Stimulated activated CD8-positive, alpha-beta memory T cell treated with anti-CD3 and anti-CD28 coated beads, Interleukin-2, amount 100 ng/mL, for 48 hours (primary cell): ENCODE measurements at places on chromosomes 12 and 14.

DNA sequence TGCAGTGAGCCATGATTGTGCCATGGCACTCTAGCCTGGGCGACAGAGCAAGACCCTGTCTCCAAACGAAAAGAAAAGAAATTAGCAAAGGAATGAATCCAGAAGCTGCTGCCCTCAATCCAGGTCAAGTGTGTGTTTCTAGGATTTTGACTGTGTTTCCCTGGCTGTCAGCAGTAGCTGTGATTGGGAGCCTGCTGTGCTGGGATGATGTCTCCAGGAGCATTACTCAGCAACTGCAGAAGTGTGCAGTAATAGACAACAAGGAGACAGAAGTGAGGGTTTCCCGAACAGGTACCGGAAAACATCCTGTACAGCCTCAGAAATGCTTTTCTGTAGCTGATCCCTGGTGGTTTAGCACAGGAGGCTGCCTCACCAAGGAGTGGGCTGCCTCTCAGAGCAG lies 492.5 kb downstream of the FUT8 start:
- no peak for DNase-seq

- no peak for DNase-seq
Observed at GRCh38 chr12:30814295-30814655, 59.5 kb upstream of the CAPRIN2 start.

DNA sequence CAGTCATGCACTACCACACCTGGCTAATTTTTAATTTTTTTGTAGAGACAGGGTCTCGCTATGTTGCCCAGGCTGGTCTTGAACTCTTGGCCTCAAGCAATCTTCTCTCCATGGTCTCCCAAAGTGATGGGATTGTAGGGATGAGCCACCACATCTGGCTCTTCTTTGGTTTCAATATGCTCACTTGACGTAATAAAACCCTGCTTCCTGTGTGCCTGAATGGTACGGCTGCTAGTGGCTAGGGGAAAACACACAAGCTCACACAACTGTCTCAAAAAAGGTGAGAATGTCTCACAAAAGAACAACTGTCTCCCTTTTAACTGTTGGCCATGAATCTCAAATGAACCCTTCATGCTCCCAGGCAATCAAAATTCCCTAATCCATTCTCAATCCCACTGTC lies 15.0 kb downstream of the C1S start:
- no peak for DNase-seq

DNA sequence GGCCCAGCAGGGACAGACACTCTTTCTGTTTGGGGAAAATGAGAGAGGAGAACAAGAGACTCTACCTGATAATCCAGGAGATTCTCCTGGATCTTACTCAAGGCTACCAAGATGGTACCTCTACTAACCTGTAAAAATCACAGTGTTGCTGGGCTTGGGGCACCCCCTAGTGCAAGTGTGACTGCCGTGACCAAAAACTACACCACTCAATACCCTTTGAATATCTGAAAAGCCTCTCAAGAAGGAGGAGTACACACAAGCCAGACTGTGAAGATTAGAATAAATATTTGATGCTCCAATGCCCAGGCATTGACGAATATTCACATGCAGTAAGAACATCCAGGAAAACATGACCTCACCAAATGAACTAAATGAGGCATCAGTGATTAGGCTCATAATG lies 965.4 kb downstream of the LRFN5 start:
- no peak for DNase-seq

- DNase-seq, result no peak
Observed at GRCh38 chr14:42198010-42198409, 591.3 kb downstream of the LRFN5 start.

DNA sequence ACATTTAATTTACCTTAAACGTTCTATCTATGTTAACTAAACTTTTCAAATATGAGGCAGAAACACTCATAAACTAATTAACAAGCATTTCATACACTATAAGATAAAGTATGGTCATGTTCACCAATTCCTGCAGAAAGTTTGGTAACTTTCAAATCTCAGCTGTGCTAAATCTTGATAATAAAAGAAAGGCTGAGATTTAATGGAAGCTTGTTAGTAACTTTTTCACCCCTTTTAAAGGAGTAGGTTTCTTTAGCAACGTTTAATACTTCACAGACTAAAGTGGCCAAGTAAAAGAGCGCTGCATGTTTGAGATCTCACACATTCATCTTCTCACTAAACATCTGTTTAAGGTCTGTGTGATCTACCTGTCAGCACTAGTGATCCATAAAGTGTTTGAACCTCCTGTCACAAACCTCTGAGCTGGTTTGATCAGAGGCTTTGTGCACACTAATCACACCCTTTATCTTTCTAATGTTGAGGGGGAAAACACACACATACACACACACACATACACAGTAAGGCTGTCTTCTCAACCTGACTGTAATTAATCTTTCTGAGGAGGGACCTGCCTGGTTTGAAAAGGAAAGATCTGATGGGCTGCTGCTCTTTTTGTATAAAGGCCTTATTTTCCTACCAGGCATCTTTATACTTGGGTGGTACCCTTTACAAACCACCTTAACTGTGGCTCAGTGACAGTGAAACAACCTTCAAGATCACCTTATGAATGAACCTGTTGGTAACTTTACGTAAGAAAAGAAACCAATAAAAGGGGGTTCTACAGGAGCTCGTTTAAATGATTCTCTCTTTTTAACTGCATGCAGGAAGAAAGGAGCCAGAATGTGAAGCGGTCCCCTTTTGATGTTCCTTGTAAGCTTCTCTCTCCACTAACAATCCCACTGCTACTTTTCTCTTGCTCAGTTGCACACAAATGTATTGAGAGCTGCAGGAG lies 244.2 kb downstream of the SOX5 start:
- no peak for DNase-seq

DNA sequence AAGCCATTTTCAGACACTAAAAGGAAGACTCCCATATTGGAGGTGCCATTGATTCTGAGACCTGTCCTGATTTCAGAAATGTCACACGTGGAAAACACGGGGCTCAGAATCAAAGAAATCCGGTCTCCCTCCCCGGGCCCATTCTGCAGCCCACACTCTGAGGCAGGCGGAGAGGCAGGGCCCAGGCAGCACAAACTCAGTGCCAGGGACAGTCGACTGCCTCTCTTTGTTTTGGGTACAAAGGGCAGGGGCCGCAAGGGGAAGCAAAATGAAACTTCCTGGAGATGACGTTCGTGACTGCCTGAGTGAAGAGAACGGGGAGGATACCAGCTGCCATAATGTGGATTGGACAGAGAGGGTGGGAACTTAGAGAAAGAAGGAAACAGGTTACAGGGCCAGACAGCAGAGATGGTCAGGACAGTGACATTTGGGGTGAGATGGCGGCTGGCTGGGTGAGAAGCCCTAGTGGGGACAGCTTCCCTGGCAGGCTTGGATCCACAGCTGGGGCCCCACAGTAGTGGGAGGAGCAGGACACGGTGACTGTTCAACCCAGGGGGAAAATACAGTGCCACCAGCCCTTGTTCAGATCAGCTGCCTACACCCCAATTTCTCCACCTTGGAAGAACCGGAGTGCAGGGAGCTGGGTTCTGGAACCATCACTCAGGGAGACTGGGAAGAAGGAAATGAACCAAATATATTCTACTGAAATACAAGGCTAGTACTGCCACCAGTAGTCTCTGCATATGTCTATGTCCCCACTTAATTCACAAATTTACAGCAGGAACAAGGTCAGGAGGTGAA lies 8.1 kb downstream of the GAPDH start:
- no peak for DNase-seq

GRCh38 chr12:2643576-2644135 lies 151.1 kb upstream of the FKBP4 start:
- DNase-seq, result no peak

GRCh38 chr14:70600382-70601157 lies at the start of gene MED6:
Gene MED6, minus strand, starts transcription at chr14:70600655. Its CDS starts 18 bp downstream, at chr14:70600637.
- DNase-seq, result peak; percentile 83

DNA sequence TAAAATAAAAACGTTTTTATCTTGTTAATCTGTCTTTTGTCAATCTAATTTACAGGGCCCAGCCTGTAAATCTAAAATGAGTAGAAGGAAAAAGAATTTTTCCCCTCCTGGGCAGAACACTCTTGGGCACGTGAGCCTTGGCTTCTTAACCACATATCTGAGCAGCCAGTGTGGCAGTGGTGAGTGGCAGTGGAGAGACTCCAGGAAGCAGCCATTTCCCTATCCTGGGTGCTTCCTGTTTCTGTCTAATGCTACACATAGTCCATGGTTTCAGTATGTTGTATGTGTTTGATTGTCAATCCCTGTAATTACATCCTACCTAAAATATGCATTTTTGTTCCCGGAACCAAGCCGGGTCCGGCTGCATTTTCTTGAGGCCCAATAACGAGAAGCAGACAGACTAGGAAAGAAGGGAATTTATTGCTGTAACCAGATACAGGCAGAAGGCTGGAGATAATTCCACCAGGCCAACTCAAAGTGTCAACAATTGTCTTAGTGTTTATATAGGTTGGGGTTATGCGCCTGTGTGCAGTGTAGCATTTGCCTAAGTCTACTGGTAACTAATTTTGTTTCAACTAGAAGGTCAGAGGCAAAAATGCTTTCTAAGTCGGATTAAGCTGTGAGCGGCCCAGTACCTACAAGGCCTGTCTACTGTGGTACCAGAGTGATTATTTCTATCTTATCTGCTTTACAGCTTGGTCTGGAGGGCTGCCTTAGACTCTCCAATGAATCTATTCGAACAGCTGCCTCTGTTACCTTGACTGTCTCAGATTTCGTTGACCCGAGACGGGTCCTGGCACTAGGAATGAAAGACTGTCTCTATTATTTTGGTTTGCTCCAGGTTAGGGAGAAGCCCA lies 82.4 kb upstream of the RESF1 start:
- DNase-seq, result no peak

DNA sequence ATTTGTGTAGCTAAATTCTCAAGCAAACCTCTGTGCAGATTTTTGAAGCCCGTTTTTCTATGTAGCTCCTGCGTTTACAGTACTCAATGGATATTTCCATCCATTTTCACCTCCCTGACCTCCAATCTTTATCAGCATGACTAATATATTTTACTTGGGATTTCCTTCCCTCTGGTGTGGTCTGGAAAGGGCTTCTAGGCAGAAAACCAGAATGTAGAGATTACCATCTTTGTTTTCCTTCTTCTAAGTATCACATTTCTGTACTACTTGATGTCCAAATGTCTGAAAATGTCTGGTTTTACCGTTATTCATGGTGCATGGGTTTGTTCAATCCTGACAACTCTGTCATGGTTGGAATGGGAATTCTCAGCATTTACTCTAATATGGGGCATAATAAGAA lies 907.6 kb upstream of the FLRT2 start:
- DNase-seq, result no peak

GRCh38 chr14:55303125-55303499 lies 31.9 kb downstream of the FBXO34 start:
- no peak for DNase-seq

DNA sequence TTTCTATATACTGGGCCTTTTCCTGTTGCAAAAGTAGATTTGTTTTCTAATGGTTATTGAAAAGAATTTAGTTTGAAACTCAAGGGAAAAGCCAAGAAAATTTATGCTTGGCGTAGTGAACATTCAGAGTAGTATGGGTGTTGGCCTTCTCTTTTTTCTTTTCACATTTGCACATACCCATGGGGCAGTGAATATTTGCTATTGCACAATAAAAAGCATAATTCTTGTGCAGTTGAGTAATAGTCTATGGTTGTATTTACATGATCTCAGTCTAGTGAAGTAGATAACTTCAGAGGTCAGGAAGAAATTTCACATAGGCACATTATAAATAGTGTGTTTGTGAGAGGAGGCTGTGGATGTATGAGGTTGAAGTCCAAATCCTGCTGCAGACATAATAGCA lies 158.1 kb downstream of the FLRT2 start:
- DNase-seq, result no peak

DNA sequence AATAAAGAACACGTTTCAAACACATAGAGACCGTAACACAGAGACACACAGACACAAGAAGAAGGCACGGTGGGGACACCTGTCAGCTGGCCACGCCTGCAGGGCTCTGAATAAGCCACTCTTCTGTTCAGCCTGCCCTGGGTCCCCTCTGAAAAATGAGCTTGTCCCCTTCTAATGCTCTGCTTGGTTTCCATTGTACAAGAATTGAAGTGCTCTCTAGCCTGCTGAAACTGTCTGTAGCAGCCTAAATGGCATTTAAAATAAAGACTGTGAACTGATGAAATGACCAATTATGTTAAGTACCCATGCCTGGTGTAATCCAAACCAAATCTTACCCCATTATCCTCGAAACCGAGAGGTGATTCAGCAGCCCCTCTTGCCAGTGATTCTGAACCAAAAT lies 139.8 kb downstream of the FOXN3 start:
- no peak for DNase-seq

DNA sequence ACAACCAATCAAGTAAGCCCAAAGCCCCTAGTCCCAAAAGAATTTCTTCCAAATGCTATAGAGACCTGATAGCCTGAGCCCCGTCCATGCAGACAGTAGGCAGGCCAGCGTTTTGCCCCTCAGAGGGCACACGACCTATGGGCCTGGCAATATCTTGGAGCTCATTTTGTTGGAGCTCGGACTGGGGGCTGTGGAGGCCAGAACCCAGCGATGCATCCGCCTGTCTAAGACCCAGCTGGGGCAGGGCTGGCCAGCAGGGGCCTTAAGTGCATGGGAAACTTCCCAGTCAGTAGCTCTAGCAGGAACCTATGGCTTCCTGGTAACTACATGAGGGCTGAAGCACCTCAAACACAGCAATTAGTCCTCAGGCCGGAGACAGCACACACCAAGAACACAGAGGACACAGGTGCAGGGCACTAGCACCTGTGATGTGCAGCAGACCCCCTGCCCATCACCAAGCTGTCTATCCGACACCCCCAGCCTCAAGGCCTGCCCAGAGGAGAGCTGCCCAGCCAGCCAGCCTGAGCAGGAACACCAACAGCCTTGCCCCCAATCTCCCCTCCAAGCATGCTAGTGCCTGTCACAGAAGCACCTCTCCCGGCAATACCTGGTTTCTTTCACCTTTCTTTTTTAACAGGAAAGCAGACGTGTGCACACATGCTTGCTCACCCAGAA lies 50.8 kb downstream of the ARL6IP4 start:
- no peak for DNase-seq

DNA sequence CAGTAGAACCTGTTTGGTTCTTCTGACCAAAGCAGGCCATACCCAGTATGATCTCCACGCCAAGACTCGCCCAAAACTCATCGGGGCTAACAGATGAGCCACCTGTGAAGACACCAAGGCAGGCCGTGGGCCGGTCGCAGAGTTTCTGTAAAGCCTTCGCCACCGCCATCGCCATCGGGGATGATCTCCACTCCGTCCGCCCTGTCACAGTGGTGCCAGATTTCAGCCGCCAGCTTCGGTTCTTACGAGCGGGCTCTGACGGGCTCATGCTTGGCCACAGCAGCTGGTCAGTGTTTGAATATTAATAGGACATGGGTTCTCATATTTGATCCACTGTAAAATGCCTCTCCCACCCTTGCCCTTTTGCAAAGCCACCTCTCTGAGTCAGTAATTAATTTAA lies 113.2 kb upstream of the TMEM132D start:
- no peak for DNase-seq
